ENCODE measurements at places on chromosomes 6 and 20.

DNA sequence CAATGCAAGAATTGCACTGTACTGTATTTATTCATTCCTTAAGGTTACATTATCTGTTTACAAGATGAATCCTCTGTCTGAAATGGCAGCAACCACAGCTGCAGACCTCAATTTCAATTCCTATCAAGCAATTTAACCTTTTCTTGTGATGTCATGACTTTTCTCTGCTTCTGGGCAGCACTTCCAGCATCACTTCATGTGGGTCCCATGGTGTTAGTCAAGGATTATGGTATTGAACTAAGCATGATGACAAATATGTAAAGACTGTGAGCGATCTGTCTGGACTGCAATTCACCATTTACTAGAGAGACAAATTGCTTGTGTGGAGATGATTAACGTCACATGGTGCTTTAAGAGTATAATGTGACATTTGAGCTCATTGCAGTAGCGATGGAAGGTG, 90.5 kb upstream of the CCN2 start:
- DNase-seq, result no peak

GRCh38 chr20:40335437-40335836, 353.6 kb downstream of the MAFB start:
- no peak for DNase-seq

GRCh38 chr20:47099825-47100441, 205.3 kb downstream of the EYA2 start:
- no peak for DNase-seq

- DNase-seq, result no peak
These were observed 190.3 kb downstream of the TENT5A start for GRCh38 chr6:81562169-81562568.

DNA sequence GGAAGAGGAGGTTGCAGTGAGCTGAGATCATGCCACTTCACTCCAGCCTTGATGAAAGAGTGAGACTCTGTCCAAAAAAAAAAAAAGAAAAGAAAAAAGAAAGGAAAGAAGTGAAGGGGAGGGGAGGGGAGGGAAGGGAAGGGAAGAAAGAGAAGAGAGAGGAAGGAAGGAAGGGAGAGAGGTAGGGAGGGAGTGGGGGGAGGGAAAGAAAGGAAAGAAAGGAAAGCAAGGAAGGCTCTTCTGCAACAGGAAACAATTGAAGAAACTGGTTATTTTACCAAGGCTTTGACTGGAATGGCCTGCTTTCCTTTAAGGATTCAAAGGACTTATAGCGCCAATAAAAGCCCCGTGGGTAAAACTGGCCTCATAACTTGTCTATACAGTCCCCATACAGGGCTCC, 64.6 kb downstream of the ABHD12 start:
- DNase-seq, result no peak

DNA sequence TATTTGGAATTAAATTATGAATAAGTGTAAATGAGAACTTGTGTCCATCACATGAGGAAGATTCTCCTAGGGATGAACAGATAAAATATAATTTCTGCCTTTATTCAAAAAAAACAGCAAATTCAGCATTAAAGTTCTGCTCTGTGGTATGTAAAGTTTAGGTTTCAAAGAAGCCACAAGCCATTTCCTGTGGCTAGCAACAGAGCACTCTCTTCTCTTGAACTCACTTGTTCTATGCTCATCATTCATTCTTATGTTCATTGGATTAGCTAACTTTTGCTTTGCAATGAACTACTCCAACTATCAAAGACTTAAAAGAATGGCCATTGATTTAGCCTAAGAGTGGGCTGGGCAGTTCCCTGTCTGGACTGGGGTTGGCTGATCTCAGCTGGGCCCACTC, 20.8 kb upstream of the SNRPB2 start:
- DNase-seq, result no peak

- DNase-seq, result peak; percentile 76
These were observed 231.8 kb downstream of the BCKDHB start for GRCh38 chr6:80338201-80338836.

- DNase-seq, result peak; percentile 50
These were observed 115.4 kb downstream of the OPRM1 start for GRCh38 chr6:154154389-154154967.

GRCh38 chr6:148532698-148533097, 190.1 kb downstream of the SASH1 start:
- no peak for DNase-seq

- DNase-seq, result no peak
These were observed 54.9 kb downstream of the TMEM170B start for GRCh38 chr6:11592294-11592906.

- DNase-seq, result no peak
These were observed 11.3 kb downstream of the CHMP4B start for GRCh38 chr20:33822423-33822822.

DNA sequence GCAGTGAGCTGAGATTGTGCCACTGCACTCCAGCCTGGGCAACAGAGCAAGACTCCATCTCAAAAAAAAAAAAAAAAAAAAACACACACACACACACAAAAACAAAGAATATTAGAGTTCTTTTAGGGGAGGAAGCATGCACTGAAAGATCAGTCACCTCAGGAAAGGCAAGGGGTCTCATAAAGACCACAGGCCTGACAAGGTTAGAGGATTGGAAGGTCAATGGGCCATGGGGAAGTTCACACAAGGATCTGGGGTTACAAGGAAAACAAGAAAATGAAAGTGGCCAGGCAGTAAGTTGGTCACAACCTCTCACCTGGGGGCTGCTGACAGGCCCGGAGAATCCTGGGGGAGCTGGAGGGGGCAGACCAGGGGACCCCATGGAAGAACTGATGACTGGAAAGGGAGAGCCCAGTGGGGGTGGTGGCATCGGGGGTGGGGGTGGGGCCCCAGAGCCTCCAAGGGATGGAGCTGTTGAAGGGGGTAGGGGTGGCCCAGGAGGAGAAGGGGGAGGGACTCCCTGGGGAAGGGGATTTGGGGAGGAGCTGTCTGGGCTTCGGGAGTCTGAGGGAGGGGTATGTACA, 1.5 kb downstream of the RXRB start:
- DNase-seq, result no peak

GRCh38 chr6:15254070-15254975, 8.5 kb downstream of the JARID2 start:
- DNase-seq, result no peak

- DNase-seq, result no peak
These were observed 21.1 kb downstream of the RTN4IP1 start for GRCh38 chr6:106608080-106608668.
